Activated CD4-positive, CD25-positive, alpha-beta regulatory T cell (primary cell): ENCODE measurements at places on chromosomes 7 and 10.

GRCh38 chr7:10793995-10794775, 179.5 kb upstream of the PHF14 start:
- DNase-seq: no peak

DNA sequence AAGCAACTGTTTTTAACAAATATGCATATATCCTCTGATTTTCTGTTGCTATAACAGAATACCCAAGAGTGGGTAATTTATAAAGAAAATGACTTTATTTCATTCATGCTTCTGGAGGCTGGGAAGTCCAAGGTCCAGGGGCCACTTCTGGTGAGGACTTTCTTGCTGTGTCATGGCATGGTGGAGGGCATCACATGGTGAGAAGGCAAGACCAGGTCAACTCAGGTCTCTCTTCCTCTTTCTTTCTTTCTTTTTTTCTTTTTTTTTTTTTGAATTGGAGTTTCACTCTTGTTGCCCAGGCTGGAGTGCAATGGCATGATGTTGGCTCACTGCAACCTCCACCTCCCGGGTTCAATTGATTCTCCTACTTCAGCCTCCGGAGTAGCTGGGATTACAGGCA, 303.0 kb upstream of the C7orf33 start:
- DNase-seq: no peak

- DNase-seq: no peak
Measured at GRCh38 chr7:43884209-43884608, 14.9 kb upstream of the MRPS24 start.

DNA sequence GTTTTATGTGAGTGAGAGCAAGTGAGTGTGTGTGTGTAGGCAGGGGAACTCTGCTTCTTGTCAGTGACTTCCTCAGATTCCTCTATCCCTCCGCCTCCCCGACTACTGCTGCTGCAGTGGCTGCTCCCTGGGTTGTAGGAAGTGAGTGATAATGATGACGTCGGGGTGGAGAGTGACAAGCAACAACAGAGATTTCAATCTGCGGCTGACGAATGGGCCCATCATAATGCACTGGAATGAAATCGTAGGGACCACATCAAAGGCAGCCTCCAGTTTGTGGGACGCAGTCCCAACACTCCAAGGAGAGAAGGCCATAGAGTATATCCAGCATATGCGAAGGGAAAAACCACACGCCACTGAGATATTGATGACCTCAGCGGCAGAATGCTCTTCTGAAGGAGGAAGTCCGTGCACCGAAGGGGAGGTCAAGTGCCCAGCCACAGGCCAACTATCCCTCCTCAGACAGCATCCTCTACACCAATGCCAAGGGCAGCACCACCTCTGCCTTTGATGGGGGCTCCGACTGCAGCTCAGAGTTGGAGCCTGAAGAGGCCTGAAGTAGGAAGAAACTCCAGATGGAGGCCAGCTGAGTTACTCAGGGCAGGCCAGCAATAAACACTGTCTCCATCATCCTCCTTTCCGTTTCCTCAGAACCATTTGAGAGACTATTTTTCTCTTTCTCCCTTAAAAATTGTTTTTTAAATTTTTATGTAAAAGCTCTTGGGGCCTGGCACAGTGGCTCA, 11.3 kb upstream of the STMP1 start:
- no peak for DNase-seq

DNA sequence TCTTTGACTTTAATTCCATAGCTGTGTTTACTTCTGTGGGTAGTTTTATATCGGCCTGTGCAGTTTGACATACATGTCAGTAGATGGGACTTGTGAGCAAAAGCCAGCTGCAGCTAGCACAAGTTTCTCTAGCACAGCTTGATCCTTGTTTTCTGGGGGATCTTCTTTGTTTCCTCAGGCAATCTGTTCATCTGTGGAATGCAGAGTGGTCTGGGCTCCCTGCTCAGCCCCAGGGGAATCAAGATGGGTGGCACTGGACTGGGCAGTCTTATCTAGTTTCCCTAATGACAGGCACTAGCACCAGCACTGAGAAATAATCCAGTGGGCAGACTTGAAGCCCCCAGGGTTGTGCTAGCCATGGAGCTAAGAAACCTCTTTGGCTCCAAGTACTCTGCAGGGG, 40.8 kb downstream of the CYP2C19 start:
- DNase-seq: no peak

- no peak for DNase-seq
Measured at GRCh38 chr7:27156916-27157701, 634 bp upstream of the HOXA7 start.

- no peak for DNase-seq
Measured at GRCh38 chr10:10814069-10814468, 203.6 kb upstream of the CELF2 start.

DNA sequence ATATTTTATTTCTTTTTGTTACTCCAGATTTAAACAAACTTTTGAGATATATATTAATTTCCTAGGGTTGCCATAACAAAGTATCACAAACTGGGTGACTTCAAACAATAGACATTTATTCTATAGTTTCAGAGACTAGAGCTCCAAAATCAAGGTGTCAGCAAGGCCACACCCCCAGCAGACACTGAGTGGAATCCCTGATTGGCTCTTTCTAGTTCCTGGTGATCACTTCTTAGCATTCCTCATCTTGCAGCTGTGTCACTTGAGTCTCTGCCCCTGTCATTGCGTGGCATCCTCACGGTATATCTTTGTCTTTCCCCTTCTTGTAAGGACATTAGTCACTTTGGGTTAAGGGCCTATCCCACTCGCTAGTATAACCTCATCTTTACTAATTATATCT, 7.6 kb upstream of the SLC26A3 start:
- no peak for DNase-seq

DNA sequence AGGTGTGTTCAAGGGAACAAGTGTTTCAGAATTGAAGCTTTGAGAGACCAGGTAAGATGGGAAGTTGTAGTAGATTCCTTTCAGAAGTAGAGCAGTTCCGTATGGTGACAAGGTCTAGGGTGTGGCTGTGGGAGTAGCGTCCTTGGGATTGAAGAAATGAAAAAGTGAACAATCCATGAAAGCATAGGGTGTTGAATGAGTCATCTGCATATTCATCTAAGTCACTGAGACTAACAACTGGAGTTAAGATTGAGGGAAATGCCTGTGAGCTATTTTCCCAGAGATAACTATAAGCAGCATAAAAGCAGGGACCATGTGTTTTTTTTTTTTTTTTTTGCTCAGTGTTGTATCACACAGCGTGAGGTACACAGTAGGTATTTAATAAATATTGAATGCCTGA, 134.8 kb downstream of the PHTF2 start:
- DNase-seq: no peak

DNA sequence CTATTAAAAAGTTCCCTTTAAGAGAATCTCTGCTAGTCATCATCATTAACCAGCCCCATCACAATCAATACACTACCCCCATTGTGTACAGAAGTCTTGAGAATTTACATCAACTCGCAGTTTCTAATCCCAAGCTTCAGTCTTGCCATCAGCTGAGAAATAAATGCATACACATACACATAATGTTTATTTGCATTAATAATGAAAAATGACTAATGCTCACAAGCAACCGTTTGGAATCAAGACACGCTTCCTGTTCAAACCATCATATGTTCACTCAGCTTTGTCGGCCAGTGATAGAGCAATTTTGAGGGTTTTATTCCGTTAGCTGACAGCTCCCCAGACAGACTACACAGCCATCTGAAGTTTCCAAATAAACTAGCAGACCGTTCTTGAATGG, 287.1 kb downstream of the SFMBT2 start:
- no peak for DNase-seq

- DNase-seq: no peak
Measured at GRCh38 chr10:104190695-104191094, 41.5 kb downstream of the CFAP43 start.

- no peak for DNase-seq
Measured at GRCh38 chr7:105224884-105225651, 163.7 kb downstream of the SRPK2 start.

GRCh38 chr7:98360221-98361130, 40.4 kb downstream of the BAIAP2L1 start:
- no peak for DNase-seq

GRCh38 chr7:149261316-149261828, 624 bp upstream of the ZNF783 start:
- DNase-seq: no peak

DNA sequence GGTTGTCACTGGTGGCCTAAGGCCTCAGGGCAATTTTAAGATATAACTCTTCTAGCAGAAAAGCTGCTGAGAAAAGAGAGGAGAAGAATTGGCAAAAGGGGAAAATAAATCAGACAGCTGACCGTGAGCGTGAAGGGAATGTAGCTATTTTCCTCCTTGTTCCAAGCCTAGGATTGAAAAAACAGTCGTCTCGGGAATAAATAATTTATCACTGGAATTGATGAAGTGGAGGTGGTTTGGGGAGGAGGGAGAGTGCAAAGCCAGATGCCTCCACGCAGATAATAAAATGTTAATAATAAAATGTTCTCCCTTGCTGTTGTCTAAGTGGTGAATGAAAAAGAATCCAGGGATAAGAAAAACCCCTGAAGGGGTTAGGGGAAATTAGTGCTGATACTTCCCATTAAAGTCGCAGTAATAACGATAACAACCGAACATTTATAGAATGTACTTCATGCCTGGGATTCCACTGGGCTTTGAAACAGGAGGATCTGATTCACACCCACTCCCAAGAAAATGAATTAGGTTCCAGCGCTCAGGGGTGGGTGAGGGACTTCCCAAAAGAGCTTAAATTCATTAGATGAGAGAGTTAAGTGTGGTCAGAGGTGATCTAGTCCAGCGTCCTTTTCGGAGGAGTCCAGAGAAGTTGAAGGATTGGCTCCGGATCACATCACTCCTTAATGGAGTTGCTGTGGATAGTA, 27.3 kb downstream of the BAMBI start:
- no peak for DNase-seq

GRCh38 chr10:117926491-117926890, 120.2 kb downstream of the RAB11FIP2 start:
- no peak for DNase-seq

DNA sequence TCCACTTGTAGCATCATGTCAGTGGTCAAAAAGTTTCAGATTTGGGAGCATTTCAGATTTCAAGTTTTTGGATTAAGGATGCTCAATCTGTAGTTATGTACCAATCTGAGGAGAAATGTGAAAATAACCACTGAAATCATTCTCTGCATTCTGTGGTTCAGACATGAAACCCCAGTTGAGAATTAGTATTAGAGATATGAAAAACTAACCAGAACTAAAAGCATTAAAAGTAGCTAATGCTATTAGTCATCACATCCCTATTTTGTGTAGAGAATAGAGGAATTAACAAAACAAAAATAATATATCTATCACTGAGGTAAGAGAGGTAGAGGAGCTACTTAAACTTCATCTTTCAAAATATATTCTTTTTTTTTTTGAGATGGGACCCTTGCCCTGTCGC, 28.0 kb downstream of the MICU1 start:
- no peak for DNase-seq

DNA sequence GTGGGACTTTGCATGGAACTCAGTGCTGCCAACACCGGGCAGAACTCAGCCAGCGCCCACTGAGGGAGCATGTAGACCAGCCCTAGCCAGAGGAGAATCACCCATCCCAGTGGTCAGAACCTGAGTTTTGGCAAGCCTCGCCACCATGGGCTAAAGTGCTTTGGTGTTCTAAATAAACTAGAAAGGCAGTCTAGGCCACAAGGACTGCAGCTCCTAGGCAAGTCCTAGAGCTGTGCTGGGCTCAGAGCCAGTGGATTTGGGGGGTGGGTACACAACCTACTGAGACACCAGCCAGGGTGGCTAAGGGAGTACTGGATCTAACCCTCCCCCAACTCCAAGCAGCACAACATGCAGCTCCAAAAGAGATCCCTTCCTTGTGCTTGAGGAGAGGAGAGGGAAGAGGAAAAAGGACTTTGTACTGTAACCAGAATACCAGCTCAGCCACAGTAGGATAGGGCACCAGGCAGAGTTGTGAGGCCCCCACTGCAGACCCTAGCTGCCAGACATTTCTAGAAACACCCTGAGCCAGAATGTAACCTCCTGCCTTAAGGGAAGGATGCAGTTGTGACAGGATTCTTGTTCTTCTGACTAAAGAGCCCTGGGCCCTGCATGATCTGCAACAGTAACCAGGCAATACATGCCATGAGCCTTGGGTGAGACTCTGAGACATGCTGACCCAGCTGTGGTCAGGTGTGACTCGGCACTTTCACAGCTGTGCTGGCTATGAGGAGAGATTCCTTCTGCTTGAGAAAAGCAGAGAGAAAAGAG, 24.4 kb downstream of the GSDME start:
- no peak for DNase-seq

- no peak for DNase-seq
Measured at GRCh38 chr7:138095972-138096935, 20.0 kb downstream of the AKR1D1 start.

DNA sequence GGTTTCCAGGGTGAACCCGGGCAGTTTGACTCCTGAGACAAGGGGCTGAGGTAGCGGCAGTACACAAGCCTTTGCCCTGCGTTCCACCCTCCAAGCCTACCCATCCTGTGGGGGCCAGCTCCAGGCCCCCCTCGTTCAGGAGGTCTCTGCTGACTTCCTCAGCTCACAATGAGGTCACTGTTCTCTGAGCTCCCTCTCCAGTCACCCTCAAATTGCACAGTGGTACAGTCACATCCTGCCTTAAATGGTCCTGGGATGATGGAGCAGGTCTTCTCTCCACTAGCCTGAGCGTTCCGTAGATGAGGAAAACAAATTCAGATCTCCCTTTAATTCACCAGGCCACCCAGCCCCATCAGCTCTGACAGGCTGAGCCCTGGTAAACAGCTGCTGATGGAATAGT, 90.2 kb downstream of the SH3PXD2A start:
- no peak for DNase-seq

- DNase-seq: no peak
Measured at GRCh38 chr10:87651801-87652200, 7.9 kb upstream of the PAPSS2 start.

DNA sequence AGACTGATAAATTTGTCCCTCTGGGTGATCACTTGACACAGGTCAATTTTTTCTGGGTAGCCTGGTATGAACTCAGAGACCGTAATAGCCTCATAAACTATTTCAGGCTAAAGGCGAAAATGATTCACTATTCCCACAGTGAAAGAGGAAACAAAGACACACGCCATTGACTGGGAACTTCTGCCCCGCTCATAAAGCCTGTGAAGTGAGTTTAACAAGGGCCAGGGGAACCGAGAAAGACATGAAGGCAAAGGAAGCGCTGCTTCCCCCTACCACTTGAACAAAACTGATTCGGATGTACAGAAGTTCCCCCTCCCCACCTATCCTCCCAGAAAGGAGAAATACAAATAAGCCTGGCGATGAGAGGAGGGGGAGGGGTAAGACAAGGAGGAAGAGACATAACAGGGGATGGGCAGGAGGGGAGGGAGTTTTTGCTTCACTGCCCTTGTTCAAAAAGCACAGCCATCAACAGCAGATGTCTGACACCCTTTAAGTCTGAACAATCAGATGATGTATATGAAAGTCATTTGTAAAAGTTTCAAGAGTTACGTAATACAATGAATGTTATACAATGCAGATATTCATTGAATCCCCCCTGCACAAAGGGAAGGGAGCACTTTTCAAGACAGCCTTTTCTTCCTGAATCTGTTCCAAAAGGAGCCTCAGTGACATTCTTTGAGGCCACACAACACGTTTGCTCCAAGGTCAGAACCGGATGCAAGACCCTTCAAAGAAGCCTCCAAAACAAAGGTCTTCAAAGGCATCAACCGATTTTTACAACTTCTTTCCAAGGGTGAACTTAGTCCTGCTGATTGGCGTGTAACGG, 734 bp downstream of the ABCB4 start:
- DNase-seq: no peak

- DNase-seq: no peak
Measured at GRCh38 chr7:22909917-22910316, 87.3 kb upstream of the TOMM7 start.

- DNase-seq: no peak
Measured at GRCh38 chr7:28847176-28847575, 111.0 kb downstream of the TRIL start.

- DNase-seq: no peak
Measured at GRCh38 chr7:55200441-55200840, 164.7 kb upstream of the LANCL2 start.
